Foreskin keratinocyte (primary cell): ENCODE measurements at places on chromosomes 12 and 14. TPM values are rescaled to one million over a fixed set of nuclear protein-coding genes. Genes with fewer than 3 reads are reported as not detected.

The ORAI1 gene
- total RNA-seq = 23.4 and 25.2 TPM in 2 replicates

The VAMP1 gene
- total RNA-seq = 1.8 and 2.9 TPM in 2 replicates

The DCAF11 gene
- 29.5 and 32.3 TPM in 2 replicates for total RNA-seq

The WDR89 gene
- 13.1 and 14.5 TPM in 2 replicates for total RNA-seq

The IFNG gene
- not detected in 2 replicates for total RNA-seq

The CPNE6 gene
- not detected in 2 replicates for total RNA-seq

The RAB15 gene
- total RNA-seq = 4.3 and 6.4 TPM in 2 replicates
